ENCODE measurements at places on chromosomes 5 and 9.

GRCh38 chr5:92939428-92939827, 641.6 kb downstream of the NR2F1-AS1 start:
- no peak for DNase-seq

GRCh38 chr5:132364319-132364718, 5.2 kb upstream of the SLC22A5 start:
- no peak for DNase-seq

DNA sequence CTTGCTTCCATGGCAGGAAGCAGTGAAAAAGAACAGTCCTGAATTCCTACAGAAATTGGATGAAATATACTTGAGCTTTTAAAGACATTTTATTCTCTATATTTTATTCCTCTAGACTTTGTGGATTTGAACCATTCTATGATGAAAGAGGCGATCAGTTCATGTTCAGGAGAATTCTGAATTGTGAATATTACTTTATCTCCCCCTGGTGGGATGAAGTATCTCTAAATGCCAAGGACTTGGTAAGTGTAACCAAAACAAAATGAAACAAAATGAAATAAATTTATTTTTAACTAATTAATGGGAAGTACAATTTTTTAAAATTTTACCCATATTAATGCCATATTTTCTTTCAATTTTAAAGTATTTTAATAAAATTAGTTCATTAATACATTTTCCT, 34.1 kb downstream of the STARD4 start:
- no peak for DNase-seq

DNA sequence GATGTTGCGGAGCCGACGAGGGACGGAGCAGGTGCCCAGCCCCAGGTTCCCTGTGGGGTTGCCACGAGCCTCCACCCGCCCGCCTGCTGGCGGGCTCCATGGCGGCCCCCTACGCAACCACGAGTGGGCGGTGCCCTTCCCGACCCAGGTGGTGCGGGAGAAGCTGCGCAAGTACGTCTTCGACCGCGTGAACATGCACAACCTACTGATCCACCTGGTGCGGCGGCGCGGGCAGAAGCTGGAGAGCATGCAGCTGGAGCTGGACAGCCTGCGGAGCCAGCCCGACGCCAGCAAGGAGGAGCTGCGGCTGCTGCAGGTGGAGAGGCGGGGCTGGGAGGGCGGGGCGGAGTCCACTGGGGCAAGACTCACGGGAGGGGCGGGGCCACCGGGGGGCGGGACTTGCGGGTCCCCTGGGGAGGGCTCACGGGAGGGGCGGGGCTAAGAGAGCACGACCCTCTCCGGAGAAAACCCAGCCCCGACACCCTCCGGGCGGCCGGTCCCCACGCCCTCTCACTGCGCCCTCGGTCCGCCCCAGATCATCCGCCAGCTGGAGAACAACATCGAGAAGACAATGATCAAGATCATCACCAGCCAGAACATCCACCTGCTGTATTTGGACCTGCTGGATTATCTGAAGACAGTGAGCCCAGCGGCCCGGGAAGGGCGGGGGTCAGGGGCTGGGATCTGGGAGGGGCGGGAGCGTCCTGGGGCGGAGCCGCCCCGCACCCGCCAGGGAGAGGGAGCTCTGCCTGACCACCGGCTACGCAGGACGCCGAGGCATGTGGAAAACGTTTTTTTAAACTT, 3.9 kb downstream of the CCDC183 start:
- DNase-seq, result peak; percentile 96

DNA sequence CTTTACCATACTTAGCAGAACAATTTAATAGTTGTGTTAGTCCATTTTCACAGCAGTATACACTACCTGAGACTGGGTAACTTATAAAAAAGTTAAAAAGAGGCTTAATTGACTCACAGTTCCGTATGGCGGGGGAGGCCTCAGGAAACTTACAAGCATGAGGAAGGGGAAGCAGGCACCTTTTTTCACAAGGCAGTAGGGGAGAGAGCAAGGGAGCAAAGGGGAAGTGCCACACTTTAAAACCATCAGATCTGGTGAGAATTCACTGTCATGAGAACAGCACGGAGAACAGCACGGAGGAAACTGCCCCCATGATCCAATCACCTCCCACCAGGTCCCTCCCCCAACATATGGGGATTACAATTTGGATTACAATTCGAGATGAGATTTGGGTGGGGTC, 269.9 kb downstream of the MTRR start:
- DNase-seq, result no peak
